Stimulated activated CD8-positive, alpha-beta memory T cell treated with anti-CD3 and anti-CD28 coated beads, Interleukin-7, amount 100 ng/mL, for 1 hour (primary cell): ENCODE measurements at places on chromosomes 4 and X.

GRCh38 chr4:88378691-88379559, at the start of gene HERC6:
Gene HERC6 (plus strand): TSS chr4:88378852. CDS start chr4:88378922, 70 bp downstream.
- peak; percentile 69 for DNase-seq

DNA sequence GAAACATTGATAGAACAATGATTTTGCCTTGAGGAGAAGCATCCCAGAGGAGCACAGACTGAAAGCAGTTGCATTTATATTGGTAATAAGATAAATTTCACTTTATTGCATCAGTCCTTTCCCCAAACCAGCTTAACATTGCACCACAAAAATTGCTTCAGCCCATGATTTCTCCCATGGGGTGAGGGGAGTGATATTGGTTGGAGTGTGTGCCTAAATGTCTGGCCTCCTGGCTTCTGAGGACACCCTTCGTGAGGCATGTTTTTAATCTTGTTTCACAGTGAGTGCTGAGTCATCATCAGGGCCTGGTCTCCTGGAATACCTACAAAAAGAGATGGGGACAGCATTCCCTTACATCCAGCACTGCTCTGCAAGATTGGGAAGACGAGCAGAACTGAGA, 487.9 kb downstream of the C4orf33 start:
- no peak for DNase-seq

DNA sequence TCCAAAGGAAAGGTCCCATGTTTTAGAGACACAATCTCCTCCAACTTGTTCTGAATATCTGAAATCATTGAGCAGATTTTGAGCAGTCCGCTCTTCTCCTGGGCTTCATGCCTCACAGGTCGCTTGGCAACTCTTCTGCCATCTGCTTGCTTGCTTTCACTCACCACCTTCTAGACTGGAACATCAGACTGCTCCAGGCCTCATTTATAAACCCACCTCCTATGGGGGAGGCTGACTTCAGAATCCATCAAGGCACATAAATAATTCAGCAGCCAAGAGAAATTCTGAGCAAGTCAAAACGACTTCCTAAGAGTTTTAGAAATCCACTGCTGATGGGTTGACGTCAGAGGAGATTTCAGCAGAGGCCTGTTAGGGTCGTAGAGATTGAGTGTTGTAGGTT, 64.1 kb downstream of the FAM184B start:
- no peak for DNase-seq

DNA sequence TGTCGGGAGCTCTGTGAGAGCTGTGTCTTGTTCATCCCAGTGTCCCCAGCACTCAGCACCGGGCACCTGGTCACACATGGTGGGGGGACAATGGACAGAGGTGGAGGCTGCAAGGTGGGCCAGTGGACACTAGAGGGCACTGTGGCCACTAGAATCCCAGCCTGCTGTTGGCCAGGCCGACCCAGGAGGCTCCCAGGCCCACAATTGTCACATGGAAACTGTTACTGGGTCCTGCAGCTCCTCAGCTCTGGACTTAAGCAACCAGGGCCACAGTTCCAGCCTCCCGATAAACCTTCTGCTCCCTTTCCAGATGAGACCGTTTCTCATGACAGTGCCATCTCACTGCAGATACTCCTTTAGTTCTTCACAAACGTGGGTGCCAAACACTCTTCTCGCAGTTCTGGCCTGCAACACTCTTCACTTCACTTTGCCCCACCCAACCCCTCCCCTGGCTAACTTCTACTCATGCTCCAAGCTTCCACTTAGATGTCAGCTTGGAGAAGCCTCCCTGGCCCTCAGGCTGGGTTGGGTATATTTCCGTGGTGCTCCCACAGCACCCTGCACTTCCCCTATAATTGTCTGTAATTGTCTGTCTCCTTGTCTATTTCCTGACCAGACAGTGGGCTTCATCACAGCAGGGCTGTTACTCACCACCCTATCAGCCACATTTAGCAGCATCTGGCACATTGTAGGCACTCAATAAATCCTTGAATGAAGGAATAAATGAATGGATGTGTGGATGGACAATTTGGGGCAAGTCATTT, 3.5 kb upstream of the IQSEC2 start:
- DNase-seq = peak; percentile 15

- DNase-seq = no peak
Observed at GRCh38 chrX:110858565-110858964, 62.9 kb upstream of the CHRDL1 start.

GRCh38 chr4:145521282-145521681, 39.6 kb downstream of the SMAD1 start:
- no peak for DNase-seq

DNA sequence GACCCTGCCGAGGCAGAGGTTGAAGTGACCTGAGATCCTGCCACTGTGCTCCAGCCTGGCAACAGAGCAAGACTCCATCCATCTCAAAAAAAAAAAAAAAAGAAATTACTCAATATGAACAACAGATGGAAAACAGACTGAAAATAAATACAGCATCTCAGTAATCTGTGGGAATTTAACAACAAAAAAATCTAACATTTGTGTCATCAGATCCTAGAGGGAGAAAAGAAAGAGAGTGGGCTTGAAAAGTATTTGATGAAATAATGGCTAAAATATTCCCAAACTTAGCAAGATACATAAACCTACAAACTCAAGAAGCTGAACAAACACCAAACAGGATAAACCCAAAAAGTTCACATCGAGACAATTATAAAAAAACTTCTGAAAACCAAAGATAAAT, 84.7 kb downstream of the CENPC start:
- DNase-seq = no peak

DNA sequence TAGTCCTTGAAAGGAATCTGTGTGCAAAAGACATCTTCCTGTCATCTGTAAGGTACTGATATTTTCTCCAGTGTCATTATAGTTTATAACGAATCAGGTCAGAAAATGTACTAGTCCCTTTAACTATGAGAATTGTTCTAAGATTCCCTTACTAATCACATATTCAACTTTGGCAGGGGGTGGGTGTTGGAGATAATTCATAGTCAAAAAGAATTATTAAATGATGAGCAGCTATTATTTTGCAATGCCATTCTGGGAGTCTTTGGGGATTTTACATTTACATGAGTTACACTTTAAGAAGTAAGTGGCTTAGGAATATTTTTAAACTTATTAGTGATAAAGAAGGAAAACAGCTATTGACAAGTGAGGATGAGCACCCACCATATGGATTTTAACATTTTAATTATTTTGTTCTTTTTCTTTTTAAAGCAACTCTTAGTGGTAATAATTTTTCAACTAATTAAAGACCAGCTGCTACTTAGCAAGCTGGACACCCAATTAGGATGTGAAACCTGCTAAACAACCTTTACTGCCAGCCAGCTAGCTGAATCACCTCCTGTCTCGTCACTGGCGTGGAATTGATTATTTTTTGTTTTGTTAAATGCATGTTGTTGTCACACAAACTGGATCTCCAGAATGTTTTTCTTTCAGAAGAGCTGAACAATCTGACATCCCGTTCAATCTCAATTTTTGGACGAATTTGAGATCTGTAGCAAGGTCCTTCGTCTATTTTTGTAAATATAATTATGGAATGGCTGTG, 219.2 kb downstream of the ARAP2 start:
- DNase-seq = no peak

DNA sequence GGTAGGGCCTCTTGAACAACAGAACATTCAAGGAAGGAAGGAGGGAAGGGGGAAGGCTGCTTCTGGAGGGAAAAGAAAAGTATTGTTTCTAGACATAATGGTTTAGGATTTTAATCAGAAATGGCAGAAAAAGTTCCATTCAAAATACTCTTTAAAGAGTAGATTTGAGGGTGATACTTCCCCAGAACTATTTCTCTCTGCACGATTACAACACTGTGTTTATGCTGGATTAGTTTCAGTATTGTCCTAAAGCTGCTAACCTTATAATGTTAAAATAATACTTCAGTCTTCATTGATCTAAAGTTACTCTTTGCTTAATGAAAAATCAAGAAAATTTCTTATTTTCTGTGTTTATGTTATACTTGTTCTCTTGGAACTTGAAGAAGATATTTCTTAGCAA, 1026.3 kb upstream of the PABPC4L start:
- DNase-seq = no peak

GRCh38 chrX:49116076-49116475, 7.5 kb downstream of the GPKOW start:
- no peak for DNase-seq

DNA sequence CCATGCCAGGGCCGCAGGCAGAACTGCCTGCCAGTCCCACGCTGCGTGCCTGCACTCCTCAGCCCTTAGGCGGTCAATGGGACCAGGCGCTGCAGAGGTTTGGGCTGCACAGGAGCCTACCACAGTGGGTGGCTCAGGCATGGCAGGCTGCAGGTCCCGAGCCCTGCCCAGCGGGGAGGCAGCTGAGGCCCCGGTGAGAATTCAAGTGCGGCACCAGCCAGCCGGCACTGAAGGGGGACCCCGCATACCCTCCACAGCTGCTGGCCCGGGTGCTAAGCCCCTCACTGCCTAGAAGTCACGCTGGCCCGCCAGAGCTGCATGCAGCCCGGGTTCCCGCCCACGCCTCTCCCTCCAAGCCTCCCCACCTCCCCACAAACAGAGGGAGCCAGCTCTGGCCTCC, 302.5 kb upstream of the UGT8 start:
- DNase-seq = no peak

DNA sequence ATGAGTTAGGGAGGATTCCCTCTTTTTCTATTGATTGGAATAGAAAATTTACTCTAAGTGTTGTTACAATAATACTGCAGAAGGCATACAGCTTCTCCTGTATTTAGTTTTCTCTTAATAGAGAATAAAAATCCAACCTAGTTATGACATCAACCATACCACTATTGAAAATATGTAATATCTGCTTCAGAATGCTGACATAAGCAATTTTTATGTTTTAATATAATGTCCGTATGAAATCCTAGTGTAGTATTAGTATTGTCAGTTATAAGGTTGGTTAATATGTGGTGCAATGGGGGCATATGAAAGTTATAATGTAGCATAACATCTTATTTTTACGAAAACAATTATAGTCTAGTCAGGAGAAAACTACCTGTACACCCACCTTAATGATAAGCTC, 68.2 kb downstream of the HEPH start:
- no peak for DNase-seq

DNA sequence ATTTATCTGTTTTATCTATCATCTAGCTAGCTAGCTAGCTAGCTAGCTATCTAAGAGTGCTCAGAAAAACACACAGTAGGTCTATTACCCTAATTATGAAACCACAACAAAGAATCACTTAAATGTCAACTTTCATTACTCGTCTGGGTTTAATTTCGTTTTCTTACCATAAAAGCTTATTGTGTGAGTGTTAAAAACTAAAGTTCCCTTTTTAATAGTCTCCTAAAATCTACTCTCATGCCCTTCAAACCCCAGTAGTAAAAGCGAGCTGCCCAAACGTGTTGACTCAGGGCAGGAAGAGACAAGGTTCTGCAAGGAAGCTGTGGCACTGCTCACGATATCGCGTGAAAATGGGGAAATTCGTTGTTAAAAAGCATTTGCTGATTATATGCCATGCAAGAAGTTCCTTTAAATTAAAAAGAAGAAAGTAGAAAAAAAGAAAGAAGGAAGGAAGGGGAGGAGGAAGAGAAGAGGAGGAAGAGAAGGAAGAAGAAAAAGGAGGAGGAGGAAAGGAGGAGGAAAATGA, 595 bp downstream of the MBNL3 start:
- DNase-seq = no peak

GRCh38 chr4:108787106-108787505, 24.3 kb upstream of the ETNPPL start:
- no peak for DNase-seq

DNA sequence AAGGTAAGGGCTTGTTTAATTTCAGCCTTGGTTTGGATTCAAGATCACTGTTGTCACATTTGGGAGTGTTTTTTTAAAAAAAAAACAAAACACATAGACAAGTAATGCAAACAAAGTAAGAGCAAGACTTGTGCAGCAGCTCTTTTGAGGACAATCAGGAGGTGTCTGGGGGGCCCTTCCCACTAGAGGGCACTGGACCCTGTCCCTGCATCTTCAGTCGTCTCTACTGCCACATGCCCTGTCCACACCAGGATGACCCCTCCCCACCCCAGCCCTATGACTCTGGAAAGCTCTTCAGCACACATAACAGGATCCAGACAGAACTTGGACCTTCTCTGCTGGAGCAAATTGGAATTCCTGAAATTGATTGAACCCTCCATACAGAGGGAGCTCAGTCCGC, 71.0 kb downstream of the USP46 start:
- DNase-seq = no peak

GRCh38 chr4:101464596-101464995, 117.3 kb upstream of the PPP3CA start:
- no peak for DNase-seq

DNA sequence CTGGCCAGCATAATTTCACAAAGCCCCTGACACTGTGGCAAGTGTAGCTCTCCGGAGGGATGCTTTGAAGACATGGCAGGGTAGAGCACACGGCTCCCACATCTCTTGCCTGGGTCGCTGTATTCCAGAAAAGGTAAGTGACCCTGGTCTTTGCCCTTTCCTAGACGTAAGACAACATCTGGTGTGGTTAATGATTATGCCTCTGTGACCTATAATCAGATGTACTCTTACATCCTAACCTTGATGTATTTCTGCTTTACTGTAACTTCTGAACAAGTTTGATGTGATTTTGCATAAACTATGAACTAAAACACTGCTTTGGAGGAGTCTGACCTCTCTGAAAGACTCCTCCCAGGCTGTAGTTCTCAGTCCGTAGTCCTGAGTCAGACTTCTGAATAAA, 59.1 kb upstream of the ACSL1 start:
- no peak for DNase-seq

- no peak for DNase-seq
Observed at GRCh38 chr4:85701861-85702321, 226.9 kb downstream of the ARHGAP24 start.

DNA sequence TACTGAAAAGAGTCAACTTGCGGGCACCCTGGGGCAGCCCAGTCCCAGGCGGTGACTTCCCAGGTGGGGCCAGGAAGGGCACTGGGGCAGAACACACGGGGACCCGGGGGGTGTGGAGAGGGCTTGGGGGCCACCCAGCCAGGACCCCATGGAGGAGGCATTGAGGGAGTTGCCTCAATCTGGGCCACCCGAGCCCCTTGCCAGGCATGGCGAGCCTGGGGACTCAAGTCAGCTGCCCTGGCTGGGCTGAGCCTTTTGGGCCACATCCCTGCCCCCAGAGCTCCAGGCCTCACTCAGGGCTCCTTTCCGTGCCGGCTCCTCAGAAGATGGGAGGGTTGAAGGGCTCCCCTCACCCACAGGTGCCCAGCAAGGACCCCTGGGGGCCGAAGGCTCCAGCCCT, 6.6 kb upstream of the CPLX1 start:
- DNase-seq = no peak

- DNase-seq = no peak
Observed at GRCh38 chrX:121570072-121570841, 522.8 kb downstream of the GLUD2 start.

DNA sequence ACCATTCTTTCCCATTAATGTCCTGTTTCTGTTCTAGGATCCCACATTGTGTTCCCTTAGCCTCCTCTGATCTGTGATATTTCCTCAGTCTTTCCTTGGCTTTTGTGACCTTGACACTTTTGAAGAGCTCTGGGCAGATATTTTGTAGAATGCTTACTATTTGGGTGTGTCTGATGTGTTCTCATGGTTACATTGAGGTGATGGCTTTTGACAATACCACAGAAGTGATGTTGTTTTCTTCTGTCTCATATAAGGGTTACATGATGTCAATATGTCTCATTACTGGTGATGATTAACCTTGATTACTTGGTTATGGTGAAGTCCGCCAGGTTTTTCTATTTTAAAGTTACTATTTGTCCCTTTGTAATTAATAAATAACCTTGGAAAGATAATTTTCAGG, 183.7 kb downstream of the SOWAHB start:
- no peak for DNase-seq

GRCh38 chr4:113809311-113809710, 47.8 kb upstream of the CAMK2D start:
- no peak for DNase-seq
